ENCODE measurements at places on chromosomes 7 and 10.

GRCh38 chr7:70620333-70621055, 511.4 kb upstream of the GALNT17 start:
- no peak overlapping the region for H3K27ac ChIP-seq
- no peaks in the 10 kb centered on the region for H3K4me1 ChIP-seq
- no peak for DNase-seq
- no peaks in the 10 kb centered on the region for H3K36me3 ChIP-seq

DNA sequence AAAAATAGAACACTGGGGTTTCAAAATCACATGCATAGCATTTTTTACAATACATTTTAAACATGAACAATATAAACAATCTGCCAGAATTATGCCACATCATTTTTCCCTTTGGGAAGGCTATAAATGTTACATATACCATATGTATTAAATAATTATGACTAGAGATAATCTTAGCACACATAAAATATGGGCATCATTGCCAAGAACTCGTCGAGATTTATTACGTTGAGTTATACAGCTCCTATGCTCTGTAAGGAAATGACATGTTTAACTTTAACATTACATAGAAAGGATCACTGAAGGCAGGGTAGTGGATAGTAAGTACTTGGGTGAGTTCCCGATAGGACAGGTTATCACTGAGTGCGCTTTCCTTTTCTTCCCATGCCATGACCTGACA, 267.8 kb downstream of the PARD3 start:
- no peak overlapping the region for H3K4me3 ChIP-seq
- no peaks in the 10 kb centered on the region for H3K27me3 ChIP-seq
- no peaks in the 10 kb centered on the region for H3K36me3 ChIP-seq
- H3K4me1 ChIP-seq: no peaks in the 10 kb centered on the region
- no peak for DNase-seq
- no peak overlapping the region for H3K27ac ChIP-seq

DNA sequence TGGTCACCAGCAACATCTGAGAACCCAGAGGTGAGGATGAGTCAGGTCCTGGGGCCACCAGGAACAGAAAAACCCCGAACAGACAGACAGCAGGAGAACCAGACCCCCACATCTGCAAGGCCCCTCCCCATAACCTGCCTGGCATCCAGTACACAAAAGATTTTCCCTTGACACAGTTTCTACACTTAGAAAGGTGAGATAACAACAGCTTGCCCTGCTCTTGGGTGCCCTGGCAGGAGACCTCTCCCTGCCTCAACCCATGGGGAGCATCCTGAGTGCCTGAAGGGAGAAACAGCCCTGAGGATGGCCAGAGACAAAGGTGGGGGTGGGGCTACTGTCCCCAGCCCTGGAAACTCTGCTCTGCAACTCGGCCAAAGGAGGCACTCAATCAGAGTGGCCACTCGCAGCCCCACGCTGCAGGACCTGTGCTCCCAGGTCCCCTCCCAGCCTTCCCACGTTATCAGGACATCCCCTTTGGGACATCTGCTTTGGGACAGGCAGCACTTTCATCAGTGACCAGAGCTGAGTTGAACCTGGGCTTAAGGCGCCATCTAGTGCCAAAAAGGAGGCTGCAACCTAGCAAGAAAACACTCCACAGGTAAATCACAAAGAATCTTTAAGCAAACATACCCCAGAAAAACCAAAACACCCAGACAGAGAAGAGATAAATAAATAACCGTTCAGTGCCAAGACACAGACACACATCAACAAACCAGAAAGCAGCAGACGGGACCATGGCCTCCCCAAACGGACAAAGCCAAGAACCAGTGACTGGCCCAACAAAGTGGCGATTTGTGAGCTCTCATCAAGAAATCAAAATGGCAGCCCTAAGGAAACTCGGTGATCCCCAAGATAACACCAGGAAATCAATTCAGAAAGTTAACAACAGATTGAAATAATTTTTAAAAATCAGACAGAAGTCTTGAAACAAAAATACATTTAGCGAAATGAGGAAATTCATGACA, 233.7 kb downstream of the PTPRN2 start:
- no peak for DNase-seq
- no peak overlapping the region for H3K4me3 ChIP-seq
- no peaks in the 10 kb centered on the region for H3K27me3 ChIP-seq
- H3K36me3 ChIP-seq: no peaks in the 10 kb centered on the region
- H3K4me1 ChIP-seq: no peaks in the 10 kb centered on the region

- no peak overlapping the region for H3K4me3 ChIP-seq
- no peak for DNase-seq
- H3K36me3 ChIP-seq: peaks cover 59% of the 10 kb centered on the region
- peaks cover 48% of the 10 kb centered on the region for H3K4me1 ChIP-seq
Observed at GRCh38 chr7:76351372-76351771, 7.4 kb downstream of the YWHAG start.
